ENCODE measurements at places on chromosomes 6 and 20. TPM values are rescaled to one million over a fixed set of nuclear protein-coding genes. Genes with fewer than 3 reads are reported as not detected.
A peak's percentile ranks its signal among the peaks of the same experiment; 100 is the strongest.

ADGRF4 gene
- not detected for total RNA-seq

CD83 gene
- 62.3 TPM for total RNA-seq

TENT5A gene
- total RNA-seq, result 5.8 TPM

MTG2 gene
- total RNA-seq, result 13.8 TPM

SLC13A3 gene
- 0.10 TPM for total RNA-seq

GRCh38 chr6:20688710-20689500 is 154.6 kb downstream of the CDKAL1 start:
- no peak for DNase-seq
- H3K36me3 ChIP-seq, result no peaks in the 10 kb centered on the region
- H3K27ac ChIP-seq, result peak overlapping the region; percentile 56
- H3K4me3 ChIP-seq, result peak overlapping the region; percentile 31
- no peaks in the 10 kb centered on the region for H3K27me3 ChIP-seq
- H3K4me1 ChIP-seq, result peaks cover 21% of the 10 kb centered on the region

- no peaks in the 10 kb centered on the region for H3K4me1 ChIP-seq
- H3K36me3 ChIP-seq, result peaks cover 2% of the 10 kb centered on the region
- peaks cover 43% of the 10 kb centered on the region for H3K27me3 ChIP-seq
Observed at GRCh38 chr20:46336735-46337134, 28.4 kb upstream of the CDH22 start.

- H3K36me3 ChIP-seq, result peaks cover 7% of the 10 kb centered on the region
- H3K27me3 ChIP-seq, result no peaks in the 10 kb centered on the region
- H3K27ac ChIP-seq, result peak overlapping the region; percentile 97
- H3K4me3 ChIP-seq, result peak overlapping the region; percentile 47
- peaks cover 76% of the 10 kb centered on the region for H3K4me1 ChIP-seq
- no peak for DNase-seq
Observed at GRCh38 chr20:48718786-48719578, 108.8 kb downstream of the PREX1 start.

- no peaks in the 10 kb centered on the region for H3K36me3 ChIP-seq
- H3K4me1 ChIP-seq, result no peaks in the 10 kb centered on the region
- H3K27ac ChIP-seq, result no peak overlapping the region
- H3K27me3 ChIP-seq, result peaks cover 11% of the 10 kb centered on the region
Observed at GRCh38 chr6:43120101-43120763, 44.1 kb downstream of the PTK7 start.

Measured in T-helper 17 cell (primary cell).